Activated naive CD8-positive, alpha-beta T cell treated with anti-CD3 and anti-CD28 coated beads, Interleukin-2, amount 50 U/mL, for 24 hours (primary cell): ENCODE measurements at places on chromosomes 7 and 10.

DNA sequence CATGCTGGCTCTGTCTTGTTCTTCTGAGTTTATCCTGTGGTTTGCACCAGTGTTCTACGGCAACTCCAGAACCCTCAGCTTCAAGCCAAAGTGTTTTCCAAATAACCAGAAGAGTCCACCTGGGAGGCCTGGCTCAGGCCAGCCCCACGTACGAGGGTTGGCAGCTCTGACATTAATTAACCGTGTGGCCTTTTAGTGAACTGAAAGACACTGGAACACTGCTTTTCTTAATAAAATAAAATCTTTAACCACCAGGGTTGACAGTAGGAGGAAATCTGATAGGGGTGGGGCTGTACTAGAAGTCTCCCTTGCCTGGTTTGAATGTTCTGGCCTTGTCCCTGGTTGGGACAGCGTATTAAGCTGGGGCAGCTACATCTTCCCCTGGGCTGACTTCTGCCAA is 64.9 kb downstream of the SYPL1 start:
- no peaks in the 10 kb centered on the region for H3K27me3 ChIP-seq
- H3K36me3 ChIP-seq, result no peaks in the 10 kb centered on the region
- no peak overlapping the region for H3K27ac ChIP-seq
- H3K4me3 ChIP-seq, result no peak overlapping the region

- H3K27ac ChIP-seq, result no peak overlapping the region
- H3K36me3 ChIP-seq, result peaks cover 19% of the 10 kb centered on the region
- no peak for DNase-seq
- no peaks in the 10 kb centered on the region for H3K4me1 ChIP-seq
Measured at GRCh38 chr10:96168546-96168945, 38.4 kb downstream of the ZNF518A start.

DNA sequence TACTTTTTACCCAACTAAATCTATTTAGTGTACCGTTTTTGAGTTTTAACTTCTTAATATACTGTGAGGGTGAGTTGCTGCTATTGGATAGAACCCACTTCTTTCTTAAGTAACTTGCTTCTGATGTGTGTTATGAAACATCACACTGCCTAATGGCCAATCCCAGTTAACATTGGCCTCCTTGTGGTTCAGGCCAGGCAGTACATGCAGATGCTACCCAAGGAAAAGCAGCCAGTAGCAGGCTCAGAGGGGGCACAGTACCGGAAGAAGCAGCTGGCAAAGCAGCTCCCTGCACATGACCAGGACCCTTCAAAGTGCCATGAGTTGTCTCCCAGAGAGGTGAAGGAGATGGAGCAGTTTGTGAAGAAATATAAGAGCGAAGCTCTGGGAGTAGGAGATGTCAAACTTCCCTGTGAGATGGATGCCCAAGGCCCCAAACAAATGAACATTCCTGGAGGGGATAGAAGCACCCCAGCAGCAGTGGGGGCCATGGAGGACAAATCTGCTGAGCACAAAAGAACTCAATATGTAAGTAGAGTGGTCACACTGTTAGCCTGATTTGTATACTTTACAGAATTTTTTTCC is 39.7 kb downstream of the TES start:
- H3K4me3 ChIP-seq, result no peak overlapping the region
- peaks cover 52% of the 10 kb centered on the region for H3K36me3 ChIP-seq
- H3K27ac ChIP-seq, result no peak overlapping the region
- H3K4me1 ChIP-seq, result peaks cover 25% of the 10 kb centered on the region
- no peaks in the 10 kb centered on the region for H3K27me3 ChIP-seq
- DNase-seq, result no peak

GRCh38 chr10:125871338-125871737 is 9.8 kb downstream of the DHX32 start:
- no peak overlapping the region for H3K4me3 ChIP-seq
- no peak for DNase-seq
- no peaks in the 10 kb centered on the region for H3K27me3 ChIP-seq
- no peaks in the 10 kb centered on the region for H3K4me1 ChIP-seq
- H3K36me3 ChIP-seq, result peaks cover 17% of the 10 kb centered on the region

DNA sequence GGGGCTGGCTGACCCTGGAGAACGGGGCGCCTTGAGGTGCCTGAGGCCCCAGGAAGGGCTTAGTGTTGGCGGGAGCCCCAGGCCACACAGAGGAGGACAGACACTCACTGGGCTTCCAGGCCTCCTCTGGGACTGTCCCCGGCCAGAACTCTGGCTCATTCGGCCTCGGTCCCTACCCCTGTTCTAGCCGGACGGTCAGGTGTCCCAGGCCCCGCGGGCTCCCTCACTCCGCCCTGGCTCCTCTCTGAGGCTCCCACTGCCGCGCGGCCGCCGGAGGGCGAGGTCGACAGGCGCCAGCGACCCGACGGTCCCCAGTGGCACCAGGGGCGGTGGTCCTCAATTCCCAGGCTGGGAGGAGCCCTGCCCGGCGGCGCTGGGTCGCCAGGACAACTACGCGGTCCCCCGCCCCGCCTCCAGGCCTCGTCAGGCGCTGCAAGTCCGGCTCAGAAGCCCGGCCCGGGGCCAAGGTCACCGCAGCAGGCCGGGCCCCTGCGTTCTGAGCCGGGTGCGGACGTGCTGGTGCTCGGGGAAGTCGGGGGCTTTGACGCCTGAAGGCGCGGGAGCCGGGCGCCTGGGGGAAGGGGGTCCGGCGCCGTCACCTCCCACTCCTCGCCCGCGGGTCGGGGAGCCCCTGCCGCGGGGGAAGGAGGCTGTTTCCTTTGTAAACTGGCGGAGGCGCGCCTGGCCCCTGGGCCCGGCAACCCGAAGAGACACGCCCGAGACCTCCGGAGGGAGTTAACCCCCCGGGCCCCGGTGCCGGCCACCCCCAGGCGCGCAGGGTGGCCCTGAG is 1.1 kb upstream of the PWWP2B start:
- no peak overlapping the region for H3K27ac ChIP-seq
- no peaks in the 10 kb centered on the region for H3K27me3 ChIP-seq
- DNase-seq, result peak; percentile 37
- peaks cover 18% of the 10 kb centered on the region for H3K4me1 ChIP-seq

GRCh38 chr10:70952401-70952800 is 64.0 kb upstream of the PCBD1 start:
- H3K27ac ChIP-seq, result no peak overlapping the region
- H3K4me1 ChIP-seq, result no peaks in the 10 kb centered on the region
- H3K27me3 ChIP-seq, result peaks cover 10% of the 10 kb centered on the region
